ENCODE measurements at places on chromosomes 11 and 22.
A peak's percentile ranks its signal among the peaks of the same experiment; 100 is the strongest.

DNA sequence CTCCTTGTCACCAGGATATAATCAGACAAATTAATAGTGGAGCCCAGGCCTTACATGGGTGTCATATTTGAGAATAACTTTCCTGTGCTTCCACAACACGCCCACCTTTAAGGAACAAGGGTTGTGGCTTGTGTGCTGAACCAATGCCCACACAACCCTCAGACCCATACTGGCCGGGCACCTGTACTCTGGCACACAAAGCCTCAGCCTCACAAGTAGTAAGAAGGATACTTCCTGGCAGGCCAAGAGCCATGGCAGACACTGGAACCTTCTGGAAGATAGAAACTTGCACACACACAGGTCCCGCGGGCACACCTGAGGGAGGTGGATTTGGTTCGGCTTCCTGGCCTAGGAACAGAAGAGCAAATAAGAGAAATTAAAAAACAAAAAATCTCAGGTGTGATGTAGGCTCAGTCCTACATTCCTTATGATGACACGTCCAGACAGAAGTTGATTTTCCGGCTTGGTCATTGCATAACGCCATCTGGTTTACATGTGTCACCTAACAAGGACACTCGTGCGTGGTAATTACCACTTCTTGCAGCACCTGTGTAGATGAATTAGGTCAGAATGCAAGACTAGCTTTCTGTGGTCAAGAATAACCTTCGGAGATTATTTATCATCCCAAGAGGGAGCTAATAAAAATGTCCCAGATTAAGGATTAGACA lies 5.8 kb upstream of the BRD1 start:
- no peak for DNase-seq

DNA sequence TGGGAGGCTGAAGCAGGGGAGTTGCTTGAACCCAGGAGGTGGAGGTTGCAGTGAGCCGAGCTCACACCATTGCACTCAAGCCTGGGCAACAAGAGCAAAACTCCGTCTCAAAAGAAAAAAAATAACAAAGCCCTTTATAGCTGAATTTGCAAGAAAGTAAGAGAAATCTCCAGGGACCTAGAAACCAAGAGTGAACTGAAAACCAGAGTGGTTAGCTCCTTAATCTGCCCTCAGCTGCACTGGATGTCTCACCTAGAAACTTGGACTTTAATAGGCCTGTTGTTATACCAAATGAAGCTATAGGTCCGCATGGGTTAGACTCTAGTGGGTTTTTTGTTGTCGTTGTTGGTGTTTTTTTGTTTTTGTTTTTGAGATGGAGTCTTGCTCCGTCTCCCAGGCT lies 4.1 kb downstream of the NEU3 start:
- DNase-seq = no peak

DNA sequence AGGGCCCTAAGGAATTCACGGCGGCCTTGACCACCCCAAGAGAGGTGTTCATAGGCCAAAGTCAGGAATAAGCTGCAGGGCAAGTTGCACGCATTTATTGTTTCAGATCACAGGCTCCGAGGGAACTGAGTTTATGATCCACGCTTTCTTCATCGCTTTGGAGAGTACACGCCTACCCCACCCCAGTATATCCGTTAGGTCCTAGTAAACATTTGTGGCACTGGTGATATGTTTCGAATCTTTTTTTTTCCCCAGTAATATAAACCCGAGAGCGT lies 805 bp downstream of the GANAB start:
- peak; percentile 35 for DNase-seq

DNA sequence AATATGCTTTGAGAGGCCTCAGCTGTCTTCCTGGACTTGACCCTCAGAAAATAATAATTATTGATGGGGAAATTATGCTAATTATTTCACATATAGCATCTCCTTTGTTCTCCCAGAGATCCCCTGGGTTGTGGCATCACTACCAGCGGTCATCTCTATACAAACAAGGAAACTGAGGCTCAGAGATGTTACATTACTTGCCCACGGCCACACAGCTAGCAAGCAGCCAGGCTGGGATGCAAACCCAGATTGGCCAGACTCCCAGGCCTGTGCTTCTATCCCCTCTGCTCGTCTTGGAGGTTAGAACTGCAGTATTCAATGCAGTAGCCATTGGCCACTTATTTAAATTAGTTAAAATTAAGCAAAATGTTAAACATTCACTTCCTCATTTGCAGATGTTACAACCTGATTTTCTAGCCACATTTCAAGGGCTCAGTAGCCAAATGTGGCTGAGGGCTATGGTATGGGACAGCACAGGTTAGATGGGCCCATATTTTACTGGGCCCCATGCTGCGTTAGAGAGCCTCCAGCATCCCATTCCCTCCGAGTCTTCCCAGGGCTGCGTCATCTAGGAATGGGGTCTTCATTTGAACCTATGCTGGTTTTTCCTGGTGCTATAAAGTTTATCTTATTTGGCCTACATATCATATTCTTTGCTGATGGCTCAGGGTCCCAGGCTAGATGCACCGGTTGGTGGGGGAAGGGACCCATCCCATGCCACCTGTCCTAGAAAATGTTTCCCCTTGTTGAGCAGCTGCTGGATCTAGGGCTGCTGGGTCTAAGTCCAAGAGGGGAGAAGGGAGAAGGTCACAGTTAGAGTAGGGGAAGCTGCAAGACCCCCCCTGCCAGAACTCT lies 2.2 kb downstream of the SLC35C1 start:
- DNase-seq = peak; percentile 28

- no peak for DNase-seq
Measured at GRCh38 chr11:13262096-13262495, 15.5 kb upstream of the BMAL1 start.

- no peak for DNase-seq
Measured at GRCh38 chr11:126346586-126346940, 8.9 kb upstream of the ST3GAL4 start.

DNA sequence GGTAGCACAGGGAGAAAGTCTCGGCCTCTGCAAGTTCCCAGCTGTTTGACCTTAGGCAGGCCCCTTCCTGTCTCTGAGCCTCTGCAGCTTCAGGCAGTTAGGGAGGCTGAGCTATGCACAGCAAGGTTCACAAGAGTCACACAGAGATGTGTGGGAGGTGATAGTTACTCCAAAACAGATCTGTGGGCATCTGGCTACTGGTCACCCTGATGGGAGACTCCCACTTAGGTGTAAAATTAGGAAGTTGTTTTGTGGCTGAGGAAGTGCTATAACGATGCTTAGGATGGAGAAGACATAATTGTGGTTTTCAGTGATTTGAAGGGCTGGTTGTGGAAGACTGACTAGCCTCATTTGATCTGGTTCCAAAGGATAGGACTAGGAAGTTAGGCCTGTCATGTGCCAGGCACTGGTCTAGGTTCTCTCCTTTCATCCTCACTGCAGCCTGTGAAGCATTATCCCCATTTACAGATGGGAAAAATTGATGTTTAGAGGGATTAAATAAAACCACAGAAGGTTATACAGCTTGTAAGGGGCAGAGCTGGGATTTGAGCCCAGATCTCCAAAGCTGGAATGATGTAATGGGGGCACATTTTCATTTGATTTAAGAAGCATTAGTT lies 13.5 kb downstream of the ACO2 start:
- peak; percentile 64 for DNase-seq

- no peak for DNase-seq
Measured at GRCh38 chr22:27872488-27872887, 46.6 kb downstream of the PITPNB start.

DNA sequence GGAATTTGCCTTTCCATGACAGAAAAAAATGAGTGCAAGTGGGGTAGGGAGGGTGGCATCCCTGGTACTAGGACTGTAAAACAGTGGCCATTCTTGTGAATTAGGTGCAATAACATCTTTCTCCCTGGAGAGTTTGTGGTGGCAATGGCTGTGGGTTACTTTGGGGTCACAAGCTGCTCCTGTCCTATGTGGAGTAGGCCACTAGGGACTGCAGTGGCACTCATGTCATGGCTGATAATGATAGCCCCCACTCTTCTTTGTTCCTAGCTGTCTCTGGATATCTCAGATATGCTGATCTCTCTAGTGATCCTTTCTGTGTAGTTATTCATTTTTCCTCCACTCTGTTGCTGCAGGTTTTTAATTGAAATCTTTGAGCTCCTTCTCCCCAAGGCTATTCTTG lies 270.5 kb upstream of the CHORDC1 start:
- DNase-seq = peak; percentile 6

- no peak for DNase-seq
Measured at GRCh38 chr11:7437696-7438095, 47.6 kb upstream of the OLFML1 start.

- no peak for DNase-seq
Measured at GRCh38 chr11:112160091-112160848, 3.6 kb downstream of the IL18 start.

- peak; percentile 81 for DNase-seq
Measured at GRCh38 chr11:1882265-1883238, 9.1 kb downstream of the PRR33 start.

- no peak for DNase-seq
Measured at GRCh38 chr11:126475014-126475991, 119.8 kb downstream of the ST3GAL4 start.

- no peak for DNase-seq
Measured at GRCh38 chr11:87203907-87204602, 166.3 kb downstream of the TMEM135 start.

DNA sequence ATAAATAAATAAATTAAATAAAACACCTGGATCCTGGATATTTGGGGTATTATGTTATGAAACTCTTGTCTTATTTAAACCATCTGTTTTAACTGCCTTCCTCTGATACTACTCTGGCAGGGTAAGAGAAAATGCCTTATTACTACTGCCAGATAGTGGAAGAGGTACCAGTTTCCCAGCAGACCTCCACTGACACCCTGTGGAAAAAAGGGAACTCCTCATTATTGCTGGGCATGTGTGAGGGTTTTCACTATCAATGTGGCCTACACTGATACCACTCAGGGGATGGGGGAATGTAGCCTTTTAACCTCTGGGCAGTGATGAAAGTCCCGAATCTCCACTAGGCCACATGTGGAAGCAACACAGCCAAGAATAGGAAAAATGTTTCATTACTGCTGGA lies 121.0 kb downstream of the LUZP2 start:
- peak; percentile 1 for DNase-seq

Measured in NB4 (cell line).